ENCODE measurements at places on chromosomes 16 and 17.

GRCh38 chr17:16433514-16433913, 18.1 kb downstream of the TRPV2 start:
- DNase-seq = no peak

DNA sequence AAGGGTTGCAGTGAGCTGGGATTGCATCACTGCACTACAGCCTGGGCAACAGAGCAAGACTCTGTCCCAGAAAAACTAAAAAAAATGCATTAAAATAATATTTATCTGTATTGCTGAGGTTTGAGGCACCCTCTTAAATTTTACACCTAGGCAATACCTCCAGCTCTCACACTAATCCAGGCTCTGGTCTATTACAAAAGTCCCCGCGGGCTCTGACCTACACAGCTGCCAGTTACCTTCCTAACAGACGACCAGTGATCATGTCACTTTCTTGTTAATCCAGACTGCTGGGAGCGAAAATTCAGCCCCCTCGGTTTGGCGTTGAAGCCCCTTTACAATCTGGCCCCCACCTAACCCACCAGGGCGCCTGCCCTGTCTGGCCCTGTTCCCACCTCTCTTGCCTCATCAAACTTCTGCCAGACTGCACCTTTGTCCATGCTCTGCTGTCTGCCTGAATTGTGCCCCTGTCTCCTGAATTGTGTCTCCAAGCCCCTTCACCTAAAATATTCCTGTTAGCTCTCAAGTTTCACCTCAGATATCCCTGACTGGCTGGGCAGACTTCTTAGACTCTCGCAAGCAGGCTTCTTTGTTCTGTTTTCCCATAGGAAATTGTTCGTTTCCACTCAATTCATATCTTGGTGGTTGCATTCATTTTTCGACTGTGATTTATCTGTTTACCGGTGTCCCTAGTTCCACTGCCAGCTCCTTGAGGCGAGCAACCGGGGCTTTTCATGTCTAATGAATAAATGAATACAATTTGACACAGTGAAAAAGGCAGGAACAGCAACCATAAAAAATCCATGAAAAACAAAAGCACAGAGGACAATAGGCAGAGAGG, 65.9 kb downstream of the PITPNC1 start:
- DNase-seq = no peak

DNA sequence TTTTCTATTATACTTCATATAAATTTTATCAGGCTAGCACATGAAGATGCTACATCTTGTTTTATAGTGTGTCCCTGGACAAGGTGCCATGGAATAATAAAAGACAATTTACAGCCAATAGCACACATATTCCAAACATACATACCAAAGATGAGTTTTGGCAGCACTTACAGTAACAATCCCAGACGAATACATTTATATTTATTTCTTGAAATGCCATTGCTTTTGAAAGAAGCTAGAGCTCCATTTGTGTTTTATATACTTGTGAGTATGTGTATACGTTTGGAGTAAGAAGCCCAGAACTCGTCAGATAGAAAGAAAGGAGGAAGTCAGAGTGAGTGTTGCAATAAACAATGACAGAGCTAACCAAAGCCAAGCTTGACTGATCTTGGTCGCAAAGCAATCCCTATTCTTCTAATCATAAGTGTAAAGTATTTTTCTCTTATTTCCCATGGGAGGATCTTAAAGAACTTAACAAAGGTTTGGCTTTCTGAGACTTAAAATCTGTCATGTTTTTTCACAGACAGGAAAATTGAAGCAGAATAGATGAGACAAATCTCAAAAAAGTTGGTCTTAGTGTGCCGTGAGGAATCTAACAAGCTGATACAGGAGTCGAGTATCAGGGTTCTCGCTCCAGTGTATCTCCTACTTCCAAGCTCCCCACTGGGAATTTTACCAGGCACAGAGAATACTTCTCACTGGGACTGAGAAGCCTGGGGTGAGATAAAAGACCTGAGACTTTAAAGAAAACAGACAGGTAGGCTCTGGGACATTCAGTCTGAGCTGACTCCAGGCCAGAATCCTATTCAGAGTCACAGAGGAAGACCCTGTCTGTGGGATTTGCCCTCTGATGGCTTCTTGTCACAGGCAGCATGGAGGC, 175.4 kb downstream of the AATF start:
- no peak for DNase-seq

GRCh38 chr16:528111-529011, 849 bp downstream of the CAPN15 start:
- DNase-seq = no peak

DNA sequence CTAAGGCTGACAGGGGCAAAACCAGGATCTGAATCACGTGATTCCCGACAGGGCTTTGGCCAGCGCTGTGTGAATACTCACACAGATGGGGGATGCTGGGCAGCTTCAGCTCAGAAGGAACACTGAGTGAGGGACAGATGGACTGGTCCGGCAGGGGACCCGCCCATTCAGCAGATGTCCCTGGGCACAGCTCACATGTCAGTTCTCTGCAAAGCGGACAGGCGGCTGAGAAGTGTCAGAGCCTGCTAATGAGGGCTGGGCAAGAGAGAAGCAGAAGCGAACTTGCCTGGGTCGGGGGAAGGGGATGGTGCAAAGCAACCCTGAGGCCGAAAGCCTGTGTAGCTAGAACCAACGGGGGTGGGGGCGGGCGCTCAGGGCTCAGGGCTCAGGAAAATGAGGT, 11.9 kb upstream of the GLIS2 start:
- DNase-seq = no peak

DNA sequence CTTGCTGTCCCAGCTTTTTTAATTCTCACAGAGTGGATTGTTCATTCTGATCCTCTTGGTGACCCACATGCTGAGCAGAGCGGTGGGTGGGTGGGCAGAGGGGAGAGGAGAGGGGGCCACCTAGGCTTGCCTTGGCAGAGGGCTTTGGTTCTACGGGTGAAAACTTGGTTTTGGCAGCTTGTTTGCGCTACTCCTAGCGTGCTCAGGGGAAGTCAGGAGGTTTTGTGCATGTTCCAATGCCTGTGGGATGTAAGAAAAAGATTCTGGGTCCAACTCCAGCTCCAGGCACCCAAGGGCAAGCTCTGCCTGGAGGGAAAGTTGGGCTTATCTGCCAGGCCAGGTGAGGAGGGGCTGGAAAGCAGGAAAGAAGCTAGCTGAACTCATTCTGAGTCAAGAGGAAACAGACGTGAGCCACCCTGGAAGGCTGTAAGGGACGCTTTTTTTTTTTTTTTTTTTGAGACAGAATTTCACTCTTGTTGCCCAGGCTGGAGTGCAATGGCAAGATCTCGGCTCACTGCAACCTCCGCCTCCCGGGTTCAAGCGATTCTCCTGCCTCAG, 169.1 kb downstream of the WSCD1 start:
- DNase-seq = no peak

DNA sequence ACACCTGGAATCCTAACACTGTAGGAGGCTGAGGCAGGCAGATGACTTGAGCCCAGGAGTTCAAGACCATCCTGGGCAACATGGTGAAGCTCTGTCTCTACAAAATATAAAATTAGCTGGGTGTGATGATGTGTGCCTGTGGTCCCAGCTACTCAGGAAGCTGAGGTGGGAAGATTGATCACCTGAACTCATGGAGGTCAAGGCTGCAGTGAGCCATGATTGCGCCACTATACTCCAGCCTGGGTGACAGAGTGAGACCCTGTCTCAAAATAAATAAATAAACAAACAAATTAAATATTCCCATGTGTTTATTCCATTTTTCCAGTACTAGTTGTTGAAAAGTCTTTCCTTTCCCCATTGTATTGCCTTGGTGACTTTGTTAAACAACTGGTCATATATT, 74.8 kb upstream of the DNAH17 start:
- DNase-seq = no peak

- no peak for DNase-seq
Observed at GRCh38 chr16:16012144-16012543, 62.7 kb downstream of the ABCC1 start.

GRCh38 chr17:3647769-3648555, 11.4 kb downstream of the CTNS start:
- peak; percentile 5 for DNase-seq

- DNase-seq = no peak
Observed at GRCh38 chr17:15264542-15264941, 584 bp downstream of the PMP22 start.

GRCh38 chr17:40611840-40612474, 35.7 kb downstream of the SMARCE1 start:
- no peak for DNase-seq

All from activated CD8-positive, alpha-beta memory T cell treated with anti-CD3 and anti-CD28 coated beads for 1 hour (primary cell).